ENCODE measurements at places on chromosomes 13 and 19.

GRCh38 chr19:31127134-31127967 is 221.9 kb downstream of the TSHZ3 start:
- no peak for DNase-seq

DNA sequence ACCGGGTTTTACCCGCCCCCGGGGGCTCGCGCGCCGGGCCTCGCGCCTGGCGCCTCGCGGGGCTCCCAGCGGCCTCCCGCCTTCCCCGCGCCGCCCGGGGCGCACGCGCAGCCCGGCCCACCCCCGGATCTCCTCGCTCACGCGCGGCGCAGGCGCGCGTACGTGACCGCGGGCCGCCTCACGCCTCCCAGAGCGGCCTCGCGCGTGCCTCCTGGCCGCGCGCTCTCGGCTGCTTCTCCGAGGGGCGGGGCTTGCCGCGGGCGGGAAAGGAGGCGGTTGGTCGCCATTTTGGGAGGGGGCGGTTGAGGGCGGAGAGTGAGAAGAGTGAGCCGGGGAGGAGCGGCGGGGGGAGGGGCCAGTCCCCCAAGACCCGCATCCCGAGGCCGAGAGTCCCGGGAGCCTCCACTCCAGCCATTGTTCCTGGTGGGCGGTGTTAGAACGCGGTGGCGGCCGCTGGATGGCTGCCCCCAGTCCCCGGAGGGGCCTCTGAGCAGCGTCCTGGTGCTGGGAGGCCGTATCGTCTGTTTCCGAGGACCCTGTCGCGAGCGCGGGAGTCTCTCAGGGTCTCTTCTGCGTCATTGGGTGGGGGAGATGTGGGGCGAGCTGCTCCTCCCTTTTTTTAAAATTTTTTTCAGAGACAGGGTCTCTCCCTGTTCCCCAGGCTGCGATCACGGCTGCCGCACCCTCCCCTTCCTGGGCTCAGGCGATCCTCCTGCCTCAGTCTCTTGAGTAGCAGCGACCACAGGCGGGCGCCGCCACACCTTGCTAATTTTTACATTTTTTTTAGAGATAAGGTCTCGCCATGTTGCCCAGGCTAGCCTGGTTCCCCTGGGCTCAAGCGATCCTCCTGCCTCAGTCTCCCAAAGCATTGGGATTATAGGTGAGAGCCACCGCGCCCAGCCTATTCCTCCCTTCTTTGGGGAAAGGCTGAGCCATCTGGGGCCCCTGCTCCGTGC is at the start of gene ZNF541:
Gene ZNF541, minus strand, starts transcription at position 78 of the 956 bp plus-strand sequence. CDS start 17,292 bp downstream, outside the sequence.
- peak; percentile 66 for DNase-seq

DNA sequence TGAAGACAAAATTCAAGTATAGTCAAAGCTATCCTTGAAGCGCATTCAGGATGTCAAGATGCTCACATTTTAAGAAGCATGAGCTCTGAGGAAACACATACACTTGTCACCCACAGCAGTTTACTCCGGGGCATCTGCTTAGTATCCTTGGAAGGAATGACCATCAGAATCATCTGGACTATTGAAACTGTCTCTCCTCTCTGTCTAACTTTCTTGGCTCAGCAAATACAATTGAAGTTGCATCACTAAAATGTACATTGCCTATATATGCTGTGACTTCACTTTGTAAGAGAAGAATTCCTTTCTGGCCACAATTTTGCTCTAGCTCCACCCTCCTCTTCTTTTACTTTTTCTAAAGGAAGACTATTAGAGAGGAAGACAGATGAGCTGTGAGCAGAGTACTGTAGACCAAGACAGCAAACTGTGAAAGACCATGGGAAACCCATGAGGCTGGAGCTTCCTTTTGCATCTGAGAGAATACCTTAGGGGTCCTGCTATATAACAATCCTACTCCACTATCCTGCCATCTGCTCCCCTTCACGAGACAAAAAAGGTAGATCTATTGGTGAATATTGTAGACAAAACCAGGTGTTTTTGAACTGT is 906.3 kb downstream of the PCDH9 start:
- no peak for DNase-seq

DNA sequence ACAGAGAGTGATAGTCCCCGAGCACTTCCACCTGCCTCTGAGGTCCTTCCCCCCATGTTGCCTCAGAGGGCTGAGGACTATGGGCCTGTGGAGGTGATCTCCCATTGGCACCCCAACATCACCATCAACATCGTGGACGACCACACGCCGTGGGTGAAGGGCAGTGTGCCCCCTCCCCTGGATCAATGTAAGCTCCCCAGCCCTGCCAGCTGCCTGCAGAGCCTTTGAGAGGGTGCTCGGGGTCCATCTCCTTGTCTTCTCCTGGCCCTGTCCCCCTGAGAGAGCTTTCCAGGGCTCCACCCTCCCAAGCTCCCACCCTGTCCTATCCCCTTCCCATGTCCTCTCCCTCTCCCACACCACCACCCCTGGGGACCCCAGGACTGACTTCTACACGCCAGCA is 14.9 kb upstream of the RELB start:
- DNase-seq = no peak

GRCh38 chr13:46184277-46184699 is 2.3 kb upstream of the LCP1 start:
- no peak for DNase-seq

- DNase-seq = no peak
These were observed 793 bp downstream of the LRFN1 start for GRCh38 chr19:39319892-39320248.

DNA sequence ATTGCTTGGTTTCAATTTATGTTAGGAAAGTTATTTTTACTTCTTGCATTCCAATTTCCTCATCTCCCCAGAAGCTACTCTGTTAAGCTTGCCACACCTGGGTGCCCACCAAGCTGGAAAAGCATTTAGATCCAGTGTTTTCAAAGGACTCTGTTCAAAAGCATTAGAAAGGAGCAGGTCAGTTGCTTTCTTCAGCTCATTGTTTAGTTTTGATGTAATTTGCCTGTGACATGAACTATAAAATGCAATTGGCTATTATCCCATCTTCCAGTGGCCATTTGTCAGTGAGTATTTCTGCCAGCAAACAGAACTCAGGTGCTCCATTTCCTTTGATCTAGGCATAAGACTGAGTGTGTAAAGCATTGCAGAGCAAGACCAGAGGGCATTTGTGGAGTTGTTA is 46.7 kb upstream of the RNF113B start:
- no peak for DNase-seq

GRCh38 chr13:30466358-30466714 is 600 bp upstream of the HMGB1 start:
- no peak for DNase-seq

- DNase-seq = no peak
These were observed 3.9 kb upstream of the TMPRSS9 start for GRCh38 chr19:2356036-2356646.

DNA sequence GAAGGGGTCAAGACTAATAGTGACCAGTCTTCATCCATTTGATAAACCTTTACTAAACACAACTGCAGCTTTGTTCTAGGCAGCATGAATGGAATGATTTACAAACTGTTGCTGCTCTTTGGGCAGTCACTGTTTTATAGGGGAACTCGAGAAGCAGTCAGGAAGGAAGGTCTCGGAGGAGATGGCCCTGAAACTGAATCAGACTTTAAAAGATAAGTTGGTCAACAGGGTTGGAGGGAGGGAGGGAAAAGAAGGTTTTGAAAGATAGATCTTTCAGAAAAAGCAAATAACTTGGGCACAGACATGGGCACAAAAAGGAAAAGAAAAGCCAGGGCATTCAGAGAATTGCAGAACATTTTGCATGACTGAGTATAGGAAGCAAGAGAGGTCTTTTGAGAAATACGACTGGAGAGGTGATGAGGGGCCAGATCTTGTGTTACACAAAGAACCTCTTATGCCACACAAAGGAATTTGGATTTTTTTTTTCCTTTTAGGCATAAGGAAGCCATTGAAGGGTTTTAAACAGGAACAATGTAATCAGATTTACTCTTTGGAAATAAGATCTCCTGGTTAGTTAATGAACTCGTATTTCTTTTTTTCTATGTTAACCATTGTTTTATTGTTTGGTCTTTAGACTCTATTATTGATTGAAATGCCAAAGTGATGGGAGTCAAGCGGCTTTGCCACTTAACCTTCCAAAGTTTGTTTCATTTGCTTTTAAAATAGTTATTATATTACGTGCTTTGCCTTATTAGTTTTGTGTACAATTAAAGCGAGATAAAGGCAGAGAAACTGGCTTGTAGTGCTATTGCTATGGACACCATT is 37.5 kb upstream of the SACS start:
- no peak for DNase-seq

Measured in right forelimb (tissue), 1 donor.